Uterus (tissue), 4 donors: ENCODE measurements at places on chromosomes 12 and 14.
A peak's percentile ranks its signal among the peaks of the same experiment; 100 is the strongest.

DNA sequence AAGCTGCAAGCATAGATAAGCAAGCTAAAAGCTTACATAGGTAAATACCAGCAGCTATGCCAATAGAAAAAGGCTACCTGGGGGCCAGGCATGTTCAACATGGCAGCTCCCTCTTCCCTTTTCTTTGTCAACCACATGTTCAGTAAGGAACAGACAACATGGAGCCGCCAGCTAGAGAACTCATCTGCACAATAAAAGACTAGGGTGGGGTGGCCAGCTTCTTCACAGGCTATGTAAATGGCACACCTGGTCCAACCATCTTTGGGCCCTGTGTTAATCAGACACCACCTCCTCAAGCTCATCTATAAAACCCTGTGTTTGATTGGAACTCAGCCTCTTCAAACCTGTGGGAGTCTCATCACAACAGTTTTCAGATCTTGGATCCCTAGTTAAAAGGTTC, 129.7 kb upstream of the TMPO start:
- no peaks in the 10 kb centered on the region for H3K36me3 ChIP-seq
- H3K4me3 ChIP-seq: no peak overlapping the region
- H3K27ac ChIP-seq: no peak overlapping the region
- DNase-seq: no peak
- no peaks in the 10 kb centered on the region for H3K4me1 ChIP-seq

DNA sequence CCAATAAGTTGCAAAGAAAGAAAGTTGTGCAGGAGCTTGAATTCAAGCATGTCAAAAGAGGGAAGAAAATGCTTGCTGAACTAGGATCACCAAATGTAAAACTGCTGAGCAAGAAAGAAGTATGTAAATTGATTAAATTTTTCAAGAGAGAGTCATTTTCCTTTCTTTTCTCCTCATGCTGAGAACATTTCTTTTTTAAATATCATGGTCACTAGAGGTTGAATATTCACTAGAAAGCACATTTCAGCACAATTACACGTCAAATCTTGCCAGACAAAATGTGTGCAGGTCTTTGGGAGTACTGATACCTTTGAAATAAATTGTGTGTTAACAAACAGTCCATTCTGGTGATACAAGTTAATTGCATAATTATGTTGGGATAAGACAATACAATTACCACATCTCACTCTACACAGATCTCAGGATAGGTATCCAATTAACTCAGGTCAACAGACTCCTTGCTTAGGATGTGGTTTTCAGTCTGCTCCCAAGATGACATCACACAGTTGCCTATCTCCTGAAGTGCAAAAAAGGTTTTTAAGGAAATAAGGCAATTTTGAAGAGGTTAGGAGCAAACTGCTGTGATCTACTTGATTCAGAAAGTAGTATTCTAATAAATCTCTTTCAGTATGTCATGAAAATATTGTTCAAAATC, 862.2 kb downstream of the RPS29 start:
- no peaks in the 10 kb centered on the region for H3K4me1 ChIP-seq
- no peak overlapping the region for H3K27ac ChIP-seq
- DNase-seq: no peak
- H3K27me3 ChIP-seq: no peaks in the 10 kb centered on the region
- no peaks in the 10 kb centered on the region for H3K36me3 ChIP-seq

DNA sequence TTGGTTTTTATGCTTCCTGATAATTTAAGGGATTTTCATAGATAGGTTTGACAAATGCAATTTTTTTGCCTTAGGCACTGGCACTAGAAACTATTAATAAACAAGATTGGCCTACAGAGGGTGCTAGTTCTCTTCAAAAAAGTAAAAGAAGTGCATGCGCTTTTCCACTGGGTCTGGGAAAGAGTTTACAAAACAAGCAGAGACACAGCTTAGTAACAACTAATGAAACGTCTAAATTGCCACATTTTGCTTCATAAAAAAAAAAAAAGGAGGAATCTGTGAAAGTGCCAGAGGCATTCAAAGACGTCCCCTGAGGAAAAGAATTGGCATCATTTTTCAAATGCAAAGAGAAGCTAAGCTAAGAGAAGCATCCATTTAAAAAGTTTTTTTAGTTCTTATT, 58.3 kb upstream of the EEA1 start:
- no peaks in the 10 kb centered on the region for H3K27me3 ChIP-seq
- no peaks in the 10 kb centered on the region for H3K36me3 ChIP-seq
- H3K4me3 ChIP-seq: no peak overlapping the region
- H3K4me1 ChIP-seq: no peaks in the 10 kb centered on the region

DNA sequence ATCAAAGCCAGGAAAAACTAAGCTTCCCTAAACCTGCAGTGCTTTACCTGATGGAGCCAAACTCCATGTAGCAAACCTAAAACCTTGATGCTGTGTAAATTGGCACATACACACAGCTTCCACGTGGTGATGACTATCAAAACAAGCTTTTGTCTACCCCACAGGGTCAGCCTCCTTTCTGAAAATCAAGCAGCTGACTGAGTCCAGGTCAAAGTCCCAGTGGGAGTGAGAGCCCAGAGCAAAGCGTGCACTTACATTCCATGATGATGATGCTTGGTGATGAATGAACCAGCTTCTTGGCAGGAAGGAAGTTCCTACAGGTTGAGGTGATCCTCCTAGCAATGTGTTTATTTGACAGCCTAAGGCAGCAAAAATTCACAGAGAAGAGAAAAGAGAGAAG, 630.0 kb upstream of the TBX3 start:
- no peaks in the 10 kb centered on the region for H3K4me1 ChIP-seq
- no peaks in the 10 kb centered on the region for H3K27me3 ChIP-seq
- no peak overlapping the region for H3K27ac ChIP-seq
- no peak overlapping the region for H3K4me3 ChIP-seq
- no peak for DNase-seq

DNA sequence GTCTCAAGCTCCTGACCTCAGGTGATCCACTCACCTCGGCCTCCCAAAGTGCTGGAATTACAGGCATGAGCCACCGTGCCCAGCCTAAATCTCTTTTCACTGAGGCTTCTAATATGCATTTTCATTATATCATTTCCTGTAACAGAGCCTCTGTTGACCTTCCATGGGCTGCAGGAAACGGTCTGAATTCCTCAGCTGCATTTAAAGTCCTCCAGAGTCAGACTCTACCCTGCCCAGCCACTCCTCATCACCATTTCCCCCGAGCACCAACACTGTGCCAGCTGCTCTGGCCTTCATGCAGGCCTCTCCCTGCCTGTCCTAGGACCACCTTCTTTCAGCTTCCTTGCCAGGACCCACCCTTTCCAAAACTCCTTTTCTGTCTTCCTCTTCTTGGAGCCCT, 9.8 kb upstream of the NFKBIA start:
- H3K4me1 ChIP-seq: no peaks in the 10 kb centered on the region
- no peak overlapping the region for H3K4me3 ChIP-seq
- no peaks in the 10 kb centered on the region for H3K36me3 ChIP-seq
- peak overlapping the region; percentile 66 for H3K27ac ChIP-seq
- DNase-seq: no peak

DNA sequence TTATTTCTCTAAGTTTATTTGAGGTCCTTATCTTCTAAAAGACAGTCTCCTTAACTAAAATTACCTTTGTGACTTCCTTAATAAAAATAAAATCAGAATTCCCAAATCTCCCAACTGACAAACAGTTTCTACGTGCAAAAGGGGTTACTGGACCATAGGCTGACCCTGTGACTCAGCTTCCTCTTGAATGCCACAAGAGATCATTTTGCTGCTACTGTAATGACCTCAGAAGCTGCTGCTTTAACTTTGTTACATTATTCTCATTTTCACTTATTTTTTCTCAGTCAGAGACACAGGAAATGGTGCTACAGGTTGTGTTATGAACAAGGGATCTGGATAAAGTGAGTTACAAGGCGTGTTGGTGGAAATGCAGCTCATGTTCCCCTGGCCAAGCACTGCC, 132.2 kb upstream of the TMTC2 start:
- H3K36me3 ChIP-seq: no peaks in the 10 kb centered on the region
- no peaks in the 10 kb centered on the region for H3K27me3 ChIP-seq

DNA sequence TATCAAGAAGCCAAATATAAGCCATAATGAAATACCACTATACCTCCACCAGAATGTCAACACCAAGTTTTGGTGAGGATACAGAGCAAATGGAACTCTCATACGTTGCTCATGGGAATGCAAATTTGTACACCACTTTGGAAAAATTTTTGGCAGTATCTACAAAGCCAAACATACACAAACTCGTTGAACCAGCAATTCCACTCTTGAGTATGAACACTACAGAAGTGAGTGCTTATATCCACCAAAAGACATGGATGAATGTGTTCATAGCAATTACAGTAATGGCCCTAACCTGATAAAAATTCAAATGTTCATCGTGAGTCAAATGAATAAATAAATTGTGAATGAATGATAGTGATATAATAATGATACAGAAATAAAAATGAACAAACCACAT, 24.8 kb downstream of the C12orf71 start:
- H3K27ac ChIP-seq: no peak overlapping the region
- H3K4me1 ChIP-seq: no peaks in the 10 kb centered on the region
- H3K4me3 ChIP-seq: no peak overlapping the region
